Hepatic stellate cell (primary cell): ENCODE measurements at places on chromosomes 5 and 9.

DNA sequence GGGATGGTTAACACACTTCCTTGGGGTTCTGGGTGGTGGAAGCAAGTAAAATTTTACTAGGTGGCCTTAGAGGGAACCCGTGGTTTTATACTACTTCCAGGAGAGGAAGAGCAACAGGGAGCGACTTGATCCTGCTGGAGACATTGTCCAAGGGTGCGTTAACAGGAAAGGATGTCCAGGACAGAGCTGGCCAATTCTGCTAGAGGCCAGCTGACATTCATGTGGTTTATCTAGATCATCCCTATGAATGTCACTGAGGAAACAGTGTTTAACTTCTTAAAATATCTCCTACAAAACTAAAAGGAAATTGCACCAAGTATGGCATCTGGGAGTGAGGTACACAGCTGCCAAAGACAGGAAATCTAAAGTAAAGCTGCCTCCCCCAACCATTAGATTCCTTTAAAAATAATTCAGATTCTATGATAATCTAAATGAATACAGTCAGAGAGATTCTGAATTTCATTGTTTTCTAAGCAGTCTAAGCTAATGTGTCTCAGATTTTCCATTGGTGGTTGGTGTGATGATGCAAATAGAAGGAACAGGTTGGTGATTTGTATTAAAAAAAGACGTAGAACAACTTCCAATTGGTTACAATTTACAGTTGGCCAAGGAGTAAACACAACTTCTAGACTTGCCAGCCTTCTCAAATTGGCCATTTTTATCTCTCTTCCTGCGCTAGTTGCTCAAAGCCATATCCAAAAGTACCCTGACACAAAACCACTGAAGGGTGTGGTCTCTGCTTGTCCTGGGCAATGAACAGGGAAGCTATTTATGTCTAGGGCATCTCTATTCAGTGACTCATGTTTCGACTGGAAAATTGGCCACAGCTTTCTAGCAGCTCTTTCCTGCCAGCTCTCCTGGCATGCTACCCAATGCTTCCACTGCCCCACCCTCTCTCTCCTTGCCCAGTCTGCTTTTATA, 574.7 kb upstream of the MEF2C start:
- DNase-seq, result no peak

- no peak for DNase-seq
Observed at GRCh38 chr9:131522257-131523085, 8.6 kb downstream of the UCK1 start.

- DNase-seq, result no peak
Observed at GRCh38 chr5:26945901-26946300, 92.5 kb downstream of the CDH9 start.

DNA sequence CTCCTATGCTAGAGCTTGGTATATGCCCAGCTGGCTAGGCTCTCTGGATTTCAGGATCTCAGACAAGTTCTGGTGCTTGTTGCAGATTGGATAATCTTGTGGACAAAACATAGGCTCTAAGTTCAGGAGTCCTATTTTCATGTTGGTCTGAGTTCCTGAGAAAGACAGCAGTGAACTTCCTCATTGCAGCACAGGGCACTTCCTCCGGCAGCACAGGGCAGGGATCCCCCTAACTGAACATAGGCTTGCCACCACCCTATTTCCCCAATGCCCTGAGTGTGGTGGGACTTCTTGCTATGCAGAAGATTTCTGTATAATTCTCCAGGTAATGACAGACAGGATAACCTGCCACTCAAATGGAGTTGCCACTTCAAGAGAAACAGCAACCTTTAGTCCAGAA, 220.1 kb downstream of the PIK3R1 start:
- no peak for DNase-seq

GRCh38 chr5:1887588-1888360, 5.0 kb upstream of the IRX4 start:
- no peak for DNase-seq

DNA sequence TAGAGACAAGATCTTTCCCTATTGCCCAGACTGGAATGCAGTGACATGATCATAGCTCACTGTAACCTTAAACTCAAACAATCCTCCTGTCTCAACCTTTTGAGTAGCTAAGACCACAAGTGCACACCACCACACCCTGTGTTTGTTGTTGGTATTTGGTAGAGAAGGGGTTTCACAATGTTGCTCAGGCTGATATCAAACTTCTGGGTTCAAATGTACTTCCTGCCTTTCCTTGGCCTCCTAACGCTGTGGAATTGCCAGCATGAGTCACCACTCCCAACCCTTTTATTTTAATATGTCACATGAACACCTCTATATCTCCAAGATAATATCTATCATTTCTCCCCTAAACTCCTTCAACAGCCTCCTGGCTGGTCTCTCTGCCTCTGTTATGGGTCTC, 719.0 kb downstream of the PTPRD start:
- no peak for DNase-seq

DNA sequence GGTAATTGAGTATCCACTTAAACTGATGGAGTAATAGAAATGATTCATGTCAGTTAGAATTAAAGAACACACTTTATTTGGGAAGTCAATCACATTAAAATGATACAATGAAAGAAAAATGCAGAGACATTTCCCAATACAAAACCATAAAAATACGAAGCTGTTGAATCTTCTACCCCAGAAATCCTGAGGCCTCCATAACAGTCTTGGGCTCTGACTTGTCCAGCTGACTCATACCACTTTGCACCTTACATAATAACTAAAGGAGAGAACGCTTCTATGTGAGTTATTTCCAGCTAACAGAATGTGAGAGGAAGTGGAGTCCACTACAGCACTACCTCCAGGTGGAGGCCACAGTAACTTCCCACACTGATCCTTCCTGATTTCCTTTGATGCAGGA, 305.0 kb downstream of the MRPS30 start:
- DNase-seq, result no peak

DNA sequence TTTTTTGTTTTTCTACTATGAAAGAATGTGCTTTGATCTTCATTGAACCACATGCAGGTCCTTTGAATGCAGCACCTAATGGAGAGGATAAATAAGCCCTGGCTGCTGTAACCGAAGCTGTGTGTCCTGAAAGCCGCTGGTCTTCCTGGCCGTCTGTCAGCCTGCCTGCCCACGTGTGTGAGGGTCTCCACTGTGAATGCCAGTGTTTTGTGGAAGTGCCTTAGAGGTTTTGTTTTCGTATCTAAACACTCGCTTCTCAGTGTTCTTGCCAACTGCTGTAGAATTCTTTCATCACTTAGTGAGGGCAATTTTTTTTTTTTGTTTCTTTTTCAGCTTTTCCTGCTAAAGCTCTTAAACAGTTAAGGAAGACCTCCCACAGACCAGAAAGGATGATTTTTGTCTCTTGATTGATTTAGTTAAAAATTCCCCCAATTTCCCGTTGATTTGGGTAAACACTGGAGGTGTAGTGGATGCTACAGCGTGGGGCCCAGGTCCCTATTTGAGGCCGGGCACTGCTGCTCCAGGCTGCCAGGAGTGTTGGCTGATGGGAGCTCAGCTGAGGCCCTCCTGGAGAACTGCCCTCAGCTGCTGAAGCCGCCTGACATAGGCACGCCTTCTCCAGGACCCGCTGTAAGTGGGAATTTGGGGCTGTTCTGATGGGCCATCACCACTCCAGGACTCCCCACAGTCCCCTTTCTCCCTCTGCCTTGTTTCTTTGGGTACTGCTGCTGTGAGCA, 29.2 kb upstream of the PTCH1 start:
- DNase-seq, result no peak

DNA sequence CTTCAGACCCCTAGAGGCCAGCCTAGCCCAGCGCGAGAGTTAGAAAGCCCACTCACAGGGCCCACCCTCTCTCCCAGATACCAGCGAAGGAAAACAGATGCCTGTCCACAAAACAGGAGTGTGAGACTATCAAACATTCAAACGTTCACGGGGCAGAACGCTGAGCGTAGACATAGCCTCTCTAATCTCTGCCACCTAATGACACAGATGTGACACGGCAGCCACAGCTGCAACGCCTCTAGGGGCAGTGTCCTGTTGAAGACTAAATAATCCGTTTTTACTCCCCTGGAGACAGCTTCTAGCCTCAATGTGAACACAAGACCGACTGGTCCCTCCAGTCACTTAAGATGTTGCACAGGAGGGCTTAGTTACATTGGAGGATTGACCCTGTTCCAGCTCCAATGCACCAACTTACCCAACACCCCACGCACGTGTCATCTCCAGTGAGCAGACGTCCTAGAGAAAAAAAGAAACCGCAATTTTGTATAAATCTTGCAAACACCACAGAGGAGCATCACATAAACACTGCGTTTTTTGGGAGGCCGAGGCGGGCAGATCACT, 14.3 kb downstream of the DIPK1B start:
- no peak for DNase-seq

- DNase-seq, result no peak
Observed at GRCh38 chr5:1227667-1228066, 2.5 kb downstream of the SLC6A18 start.

GRCh38 chr5:672329-673160, 20.6 kb downstream of the TPPP start:
- DNase-seq, result peak; percentile 83

DNA sequence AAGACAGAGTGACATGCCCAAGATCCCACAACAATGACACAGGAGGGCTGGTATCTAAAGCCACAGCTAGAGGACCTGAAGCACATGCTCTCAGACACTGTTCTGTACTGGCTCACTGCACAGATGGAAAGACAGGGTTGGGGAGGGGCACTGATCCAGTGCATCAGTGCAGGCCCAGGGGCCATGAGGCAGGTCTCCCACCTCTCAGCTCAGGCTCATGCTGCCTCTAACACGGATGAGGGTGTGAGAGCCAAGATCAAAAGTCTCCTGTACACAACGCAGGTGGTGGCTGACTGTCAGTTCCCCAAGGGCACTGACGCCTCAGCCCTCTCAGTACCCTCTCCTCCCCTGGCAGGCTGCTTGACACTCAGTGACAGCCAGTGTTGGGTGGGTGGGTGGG, 10.9 kb downstream of the RAPGEF1 start:
- no peak for DNase-seq

- DNase-seq, result no peak
Observed at GRCh38 chr9:129841071-129841470, 5.8 kb downstream of the USP20 start.

GRCh38 chr5:137400571-137400970, 98.6 kb downstream of the SPOCK1 start:
- no peak for DNase-seq

GRCh38 chr5:43514471-43514815, 505 bp downstream of the C5orf34 start:
- DNase-seq, result peak; percentile 71

DNA sequence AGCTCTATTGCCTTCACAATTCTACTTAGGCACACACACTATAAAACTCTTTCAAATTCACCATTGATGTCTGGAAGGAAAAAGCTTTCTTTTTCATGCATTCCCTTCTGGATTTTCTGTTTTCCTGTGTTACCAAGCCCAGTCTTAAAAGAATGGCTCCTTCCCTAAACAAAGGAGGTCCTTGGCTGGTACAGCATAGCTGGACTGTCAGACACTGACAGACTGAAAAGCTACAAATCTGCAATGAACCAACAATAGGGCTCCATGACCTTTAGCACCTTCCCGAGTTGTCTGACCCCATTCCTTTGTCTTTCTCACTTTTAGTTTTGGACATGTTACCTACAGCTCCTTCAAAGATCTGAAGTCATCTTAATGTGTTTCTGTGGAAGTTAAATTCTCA, 382.5 kb downstream of the TMEM161B start:
- DNase-seq, result no peak

- peak; percentile 86 for DNase-seq
Observed at GRCh38 chr9:35844628-35845270, 15.7 kb downstream of the TMEM8B start.

GRCh38 chr5:172602783-172603231, 38.3 kb upstream of the NEURL1B start:
- DNase-seq, result no peak

GRCh38 chr9:95224376-95225019, 93.0 kb downstream of the FANCC start:
- no peak for DNase-seq

DNA sequence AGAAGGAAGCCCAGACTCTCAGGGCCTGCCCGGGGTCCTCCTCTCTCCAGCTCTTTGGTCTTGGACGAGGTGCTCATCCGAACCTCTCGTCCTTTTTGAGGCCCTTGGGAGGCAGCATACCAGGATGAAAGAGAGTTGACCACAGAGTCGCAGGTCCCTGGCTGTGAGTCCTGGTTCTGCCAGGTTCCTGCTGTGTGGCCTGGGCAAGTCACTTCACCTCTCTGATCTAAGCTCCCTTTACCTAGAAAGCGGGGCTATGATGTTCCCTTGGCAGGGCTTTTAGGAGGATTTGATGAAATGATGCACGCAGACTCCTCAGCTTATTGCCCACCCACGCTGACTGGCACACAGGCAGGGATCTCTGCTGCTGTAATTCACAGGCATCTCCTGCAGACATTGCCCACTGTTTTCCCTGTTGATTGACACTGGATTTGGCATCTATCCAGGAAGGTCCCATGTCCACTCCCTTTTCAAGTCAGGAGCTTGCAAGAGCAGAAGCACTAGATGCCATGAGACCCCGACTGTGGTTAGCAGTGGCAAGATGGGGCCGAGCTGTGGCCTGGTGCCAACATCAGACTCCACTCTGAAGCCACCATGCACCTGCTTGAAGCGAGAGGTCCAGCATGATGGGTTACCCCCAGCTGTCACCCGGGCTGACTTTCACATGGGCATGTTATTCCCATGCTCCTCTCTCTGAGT, 71.5 kb downstream of the MACROH2A1 start:
- no peak for DNase-seq

DNA sequence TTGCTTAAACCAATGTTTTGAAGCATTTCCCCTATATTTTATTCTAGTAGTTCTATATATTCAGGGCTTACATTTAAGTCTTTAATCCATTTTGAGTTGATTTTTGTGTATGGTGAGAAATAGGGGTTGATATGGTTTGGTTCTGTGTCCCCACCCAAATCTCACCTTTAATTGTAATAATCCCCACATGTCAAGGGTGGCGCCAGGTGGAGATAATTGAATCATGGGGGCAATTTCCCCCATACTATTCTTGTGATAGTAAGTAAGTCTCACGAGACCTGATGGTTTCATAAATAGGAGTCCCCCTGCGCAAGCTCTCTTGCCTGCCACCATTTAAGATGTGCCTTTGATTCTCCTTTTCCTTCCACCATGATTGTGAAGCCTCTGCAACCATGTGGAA, 92.2 kb upstream of the TBC1D2 start:
- DNase-seq, result no peak

DNA sequence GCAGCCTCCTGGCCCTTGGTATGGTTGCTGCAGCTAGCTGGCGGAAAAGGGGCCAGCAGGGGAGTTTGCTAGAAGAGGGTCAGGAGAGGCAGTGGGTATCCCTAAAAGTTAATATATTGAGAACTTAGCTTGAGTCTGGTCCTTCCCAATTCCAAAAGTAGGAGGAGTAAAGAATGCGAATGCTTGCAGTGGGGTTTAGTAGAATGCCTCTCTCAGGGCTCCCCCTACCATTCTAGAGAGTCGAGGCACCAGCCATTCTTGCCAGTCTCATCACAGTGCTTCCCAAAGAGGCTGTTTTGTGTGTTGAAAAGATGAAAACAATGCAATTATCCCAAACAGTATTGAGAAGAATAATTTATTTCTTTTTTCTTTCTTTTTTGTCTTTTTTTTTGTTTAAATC, 26.4 kb downstream of the TTC39B start:
- no peak for DNase-seq

DNA sequence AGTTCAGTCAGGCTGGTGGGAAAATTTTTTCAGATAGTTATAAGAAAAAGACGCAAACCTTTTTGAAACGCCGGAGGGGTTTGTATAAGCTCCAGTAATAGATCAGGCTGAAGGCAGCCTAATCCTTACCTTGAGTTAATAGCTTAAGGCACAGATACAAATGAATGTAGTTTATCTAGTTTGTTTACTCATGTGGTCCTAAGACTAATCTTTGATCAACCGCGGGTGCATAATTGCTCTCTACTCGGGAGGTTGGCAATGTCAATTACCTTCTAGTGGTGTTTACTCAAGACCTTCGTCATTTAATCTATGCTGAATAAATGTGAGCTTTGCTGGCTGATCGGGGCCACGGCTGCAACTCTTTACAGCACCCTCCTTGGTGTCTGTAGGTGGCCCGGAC, 665 bp upstream of the INSL4 start:
- no peak for DNase-seq
